Stimulated activated CD8-positive, alpha-beta memory T cell treated with anti-CD3 and anti-CD28 coated beads, Interleukin-4, amount 100 ng/mL, for 1 hour (primary cell): ENCODE measurements at places on chromosomes 12 and 14.

- no peak for DNase-seq
These were observed 234.9 kb downstream of the FLRT2 start for GRCh38 chr14:85764822-85765221.

GRCh38 chr12:10362325-10362724, 27.5 kb downstream of the KLRK1 start:
- DNase-seq: no peak

GRCh38 chr12:104374071-104374470, 70.5 kb downstream of the EID3 start:
- no peak for DNase-seq

GRCh38 chr12:87920139-87920538, 109.1 kb downstream of the C12orf50 start:
- no peak for DNase-seq

DNA sequence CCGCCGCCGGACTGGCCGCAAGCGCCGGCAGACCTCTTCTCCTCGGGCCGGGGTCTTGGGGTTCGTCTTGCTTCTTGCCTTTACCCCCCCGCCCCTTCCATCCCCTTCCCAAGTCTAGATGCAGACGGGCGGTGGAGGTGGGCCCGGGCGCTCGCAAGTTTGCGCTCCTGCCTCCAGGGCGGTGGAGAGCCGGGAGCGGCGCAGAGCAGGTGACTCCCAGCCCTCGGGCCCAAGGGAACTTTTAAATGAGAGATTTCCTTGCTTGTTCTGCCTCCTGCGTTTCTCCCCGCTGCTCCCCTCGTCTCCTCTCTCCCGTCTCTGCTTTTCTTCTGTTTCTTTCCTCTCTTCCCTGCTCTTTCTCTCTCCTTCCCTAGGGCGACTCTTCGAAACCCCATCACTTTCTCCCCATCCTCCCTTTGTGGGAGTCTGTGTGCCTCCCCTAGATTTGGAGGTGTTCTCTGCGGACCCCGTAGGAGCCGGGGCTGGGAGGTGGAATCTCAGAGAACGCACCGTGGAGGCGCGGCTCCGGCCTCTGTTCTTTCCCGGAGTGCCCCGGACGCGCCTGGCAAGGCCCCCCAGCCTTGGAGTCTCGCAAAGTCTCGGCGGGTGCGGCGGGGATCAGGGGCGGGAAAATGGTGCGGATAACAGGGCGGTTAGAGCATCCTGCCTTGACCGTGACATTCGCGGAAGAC, 114.7 kb upstream of the MYL2 start:
- no peak for DNase-seq

DNA sequence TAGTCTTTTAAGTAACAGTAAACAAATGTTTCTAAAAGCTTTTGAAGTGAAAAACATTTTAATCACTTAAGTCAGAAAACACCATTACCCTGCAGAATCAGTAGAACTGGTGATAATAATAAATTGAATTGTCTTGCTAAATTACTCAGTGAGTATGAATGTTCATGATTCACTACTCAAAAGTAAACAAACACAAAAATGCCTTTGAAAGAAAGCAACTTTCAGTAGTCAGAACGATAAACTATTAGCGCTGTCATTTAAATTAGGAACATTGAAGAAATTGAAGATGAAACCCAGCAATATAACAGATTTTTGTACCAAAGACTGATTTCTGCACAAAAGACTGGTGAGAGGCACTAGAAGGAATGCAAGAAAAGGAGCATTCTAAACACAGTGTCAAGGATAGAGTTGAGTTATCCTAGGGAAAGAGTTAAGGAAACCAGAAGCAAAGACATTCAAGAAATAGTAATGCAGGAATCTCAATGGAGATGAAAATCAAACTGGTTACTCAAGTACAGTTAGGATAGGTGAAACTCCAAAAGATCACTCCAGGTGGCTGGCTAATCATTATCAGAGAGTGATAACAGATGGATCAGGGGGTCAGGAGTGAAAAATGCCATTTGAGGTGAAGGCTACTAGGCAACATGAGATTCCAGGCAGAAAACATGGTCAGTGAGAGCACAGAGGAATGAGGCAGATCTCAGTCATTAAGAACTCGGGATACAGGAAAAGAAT, 77.4 kb upstream of the ALG10 start:
- DNase-seq: no peak

GRCh38 chr14:67002994-67003753, 186.1 kb upstream of the GARIN2 start:
- no peak for DNase-seq
